Fibroblast of skin of left biceps (primary cell): ENCODE measurements at places on chromosomes 12 and 14.

- DNase-seq: no peak
Observed at GRCh38 chr12:9344541-9344940, 136.3 kb upstream of the PZP start.

DNA sequence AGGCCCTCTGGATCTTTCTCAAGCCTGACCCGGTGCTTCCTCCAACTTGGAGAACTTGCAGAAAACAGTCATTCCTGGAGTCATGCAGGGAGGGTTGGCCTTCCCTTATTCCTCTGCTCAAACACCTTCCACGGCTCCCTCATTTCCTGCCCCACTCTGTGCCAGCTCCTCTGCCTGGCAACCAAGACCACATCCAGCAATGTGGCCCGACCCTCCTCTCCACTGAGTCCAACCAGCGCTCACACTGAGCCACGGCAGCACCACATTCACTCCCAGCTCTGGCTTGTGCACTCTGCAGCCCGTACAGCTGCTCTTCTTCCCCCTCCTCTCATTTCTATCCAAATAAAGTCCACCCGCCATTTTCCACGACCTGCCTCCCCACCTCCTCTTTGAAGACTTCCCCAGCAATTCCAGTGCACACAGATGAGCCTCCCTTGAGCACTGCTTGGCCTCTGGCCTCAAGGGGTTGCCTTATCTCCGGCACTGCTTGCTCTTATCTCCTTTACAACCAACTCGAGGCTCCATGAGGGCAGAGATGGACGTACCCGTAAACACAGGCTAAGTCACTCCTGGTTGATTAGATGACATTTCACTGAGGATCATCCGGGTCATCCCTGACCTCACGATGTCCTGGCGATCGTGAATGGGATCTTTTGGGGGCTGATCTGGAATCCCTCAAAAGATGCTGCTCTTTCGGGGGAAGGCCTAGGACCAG, 5.4 kb downstream of the PGF start:
- no peak for DNase-seq

DNA sequence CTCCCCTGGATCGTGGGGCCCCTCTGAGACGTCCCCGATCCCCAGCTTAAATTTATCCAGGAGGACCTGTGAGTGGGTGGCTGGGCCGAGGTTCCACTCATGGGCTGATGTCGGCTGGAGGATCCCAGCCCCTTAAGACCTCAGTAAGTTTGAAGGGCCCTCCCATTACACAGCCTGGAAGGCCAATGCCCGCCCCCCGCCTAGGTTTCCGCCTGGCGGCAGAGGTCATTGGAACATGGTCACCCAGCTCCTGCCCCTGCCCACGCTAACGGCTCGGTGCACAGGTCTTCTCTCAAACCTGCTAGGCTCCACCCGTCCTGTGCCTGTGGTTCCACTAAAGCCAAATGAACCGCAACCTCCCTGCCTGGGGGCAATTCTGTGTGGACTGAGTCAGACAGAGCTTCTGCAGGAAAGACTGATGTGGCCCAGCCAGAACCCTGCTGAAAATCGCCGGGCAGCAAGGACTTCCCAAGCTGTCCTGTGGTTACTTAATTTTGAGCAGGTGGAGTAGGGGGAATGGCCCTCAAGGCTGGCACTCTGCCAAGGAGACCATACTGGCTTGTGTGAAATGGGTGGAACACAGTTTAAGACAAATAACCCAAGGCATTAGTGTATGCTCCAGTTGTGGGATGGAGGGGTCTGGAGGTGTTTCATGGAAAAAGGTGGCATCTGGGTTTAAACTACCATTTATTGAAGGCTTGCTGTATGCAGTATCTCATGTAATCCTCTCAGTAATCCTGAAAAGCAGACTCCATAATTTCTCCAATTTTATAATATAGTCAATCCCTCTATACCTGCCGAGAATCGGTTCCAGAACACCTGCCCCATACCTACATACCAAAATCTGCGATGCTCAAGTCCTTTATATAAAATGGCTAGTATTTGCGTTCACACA, 903 bp upstream of the NT5DC3 start:
- DNase-seq: no peak

DNA sequence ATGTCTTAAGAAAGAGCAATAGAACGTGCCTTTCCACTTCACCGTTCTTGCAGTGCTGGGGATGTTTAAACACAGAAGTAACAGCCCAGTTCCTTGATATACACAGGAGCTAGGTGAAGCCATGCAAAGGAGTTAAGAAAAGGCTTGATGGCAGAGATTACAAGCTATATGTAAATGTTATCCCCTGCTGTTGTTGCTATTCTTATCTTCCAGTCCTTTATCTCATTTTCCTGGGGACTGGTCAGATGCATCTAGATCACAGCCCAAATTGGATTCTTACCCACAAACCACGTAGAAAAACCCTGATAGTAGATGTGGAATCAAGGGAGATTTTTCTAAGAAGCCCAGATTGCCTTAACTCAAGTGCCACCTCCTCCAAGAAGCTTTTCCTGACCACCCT, 5.5 kb downstream of the ASCL1 start:
- DNase-seq: no peak

DNA sequence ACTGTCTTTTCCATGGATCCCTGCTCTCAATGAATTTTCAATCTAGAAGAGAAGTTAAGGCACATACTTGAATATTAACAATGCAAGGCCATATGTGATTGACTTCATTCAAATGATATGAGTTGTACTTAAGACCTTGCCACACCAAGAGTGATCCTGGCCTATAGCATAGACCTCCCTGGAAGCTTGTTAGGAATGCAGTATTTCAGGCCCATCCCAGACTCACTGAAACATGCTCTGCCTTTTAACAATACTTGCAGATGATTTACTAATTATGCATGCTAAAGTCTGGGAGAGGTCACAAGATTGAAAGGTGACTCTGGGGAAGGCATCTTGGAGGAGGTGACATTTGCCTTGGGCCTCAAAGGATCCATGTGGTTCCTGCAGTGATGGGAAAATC, 43.2 kb downstream of the RFX4 start:
- DNase-seq: no peak

GRCh38 chr12:52310622-52311284, 10.4 kb downstream of the KRT83 start:
- DNase-seq: no peak

GRCh38 chr14:103496776-103497175, 25.9 kb downstream of the CKB start:
- no peak for DNase-seq

DNA sequence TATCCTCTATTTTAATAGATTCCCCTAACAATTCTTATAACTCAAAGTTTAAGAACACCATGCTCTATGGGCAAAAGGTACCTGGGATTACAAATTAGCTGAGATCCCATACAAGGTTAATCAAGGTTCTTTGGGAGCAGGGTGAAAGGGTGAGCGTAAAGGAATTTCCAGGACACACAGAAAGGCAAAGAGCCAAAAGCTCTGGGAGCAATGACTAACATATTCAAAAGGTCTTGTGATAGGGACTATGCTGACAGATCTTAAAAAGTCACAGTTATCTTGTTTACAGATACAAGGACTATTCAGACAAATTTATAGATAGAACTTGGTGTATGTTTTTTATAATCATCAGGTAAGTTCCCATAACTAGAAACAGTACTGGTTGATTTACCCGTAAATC, 19.5 kb upstream of the PPFIBP1 start:
- DNase-seq: no peak

DNA sequence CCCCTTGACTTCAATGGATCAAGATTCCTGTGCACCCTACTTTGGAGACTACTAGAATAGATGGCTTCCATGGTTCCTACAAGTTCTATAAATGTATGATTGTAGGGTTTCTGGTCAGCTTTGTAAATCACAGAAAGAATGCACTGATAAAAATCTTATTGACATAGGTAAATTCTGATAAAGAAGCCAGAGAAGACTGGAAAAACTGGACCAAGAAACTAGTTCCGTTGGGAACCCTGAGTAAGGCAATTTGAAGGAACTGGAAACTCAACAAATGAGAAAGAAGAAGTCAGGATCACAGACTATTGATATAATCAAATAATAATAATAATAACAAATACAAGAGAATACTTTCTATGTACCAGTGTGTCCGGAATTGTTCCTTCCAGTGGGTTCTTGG, 15.4 kb upstream of the MGST1 start:
- no peak for DNase-seq

GRCh38 chr14:26261368-26262122, 336.3 kb downstream of the NOVA1 start:
- no peak for DNase-seq

DNA sequence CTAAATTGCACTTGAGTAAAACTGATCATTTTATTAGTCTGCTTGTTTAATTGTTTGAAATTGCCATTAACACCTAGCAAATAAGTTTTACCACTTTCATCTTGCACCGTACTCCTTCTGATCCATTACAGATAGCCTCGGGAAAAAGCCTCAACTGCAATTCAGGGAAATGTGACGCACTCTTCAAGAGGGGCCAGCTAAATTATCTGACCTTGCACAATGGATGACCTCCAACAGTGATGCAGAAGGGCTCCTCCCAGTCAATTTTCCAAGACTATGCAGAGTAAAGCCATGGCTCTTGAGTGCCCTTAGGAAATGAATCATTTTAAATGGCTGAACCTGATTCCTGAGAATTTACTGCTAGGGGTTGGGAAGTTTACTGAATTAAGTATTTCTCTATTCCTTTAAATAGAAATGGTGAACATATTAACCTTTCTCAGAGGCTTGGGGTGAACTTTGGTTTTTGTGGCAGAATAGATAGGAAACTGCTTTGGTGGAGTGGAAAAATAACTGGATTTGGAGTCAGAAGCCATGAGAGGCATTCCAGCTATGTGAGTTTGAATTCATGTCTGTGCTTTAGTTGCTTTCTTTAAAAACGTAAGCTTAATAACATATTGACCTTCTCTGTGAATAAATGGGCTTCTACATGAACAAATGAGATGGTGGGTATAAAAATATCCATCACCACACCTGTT, 64.8 kb upstream of the OVCH1 start:
- DNase-seq: no peak

GRCh38 chr12:53817021-53817389, 65.2 kb upstream of the CISTR start:
- DNase-seq: no peak

DNA sequence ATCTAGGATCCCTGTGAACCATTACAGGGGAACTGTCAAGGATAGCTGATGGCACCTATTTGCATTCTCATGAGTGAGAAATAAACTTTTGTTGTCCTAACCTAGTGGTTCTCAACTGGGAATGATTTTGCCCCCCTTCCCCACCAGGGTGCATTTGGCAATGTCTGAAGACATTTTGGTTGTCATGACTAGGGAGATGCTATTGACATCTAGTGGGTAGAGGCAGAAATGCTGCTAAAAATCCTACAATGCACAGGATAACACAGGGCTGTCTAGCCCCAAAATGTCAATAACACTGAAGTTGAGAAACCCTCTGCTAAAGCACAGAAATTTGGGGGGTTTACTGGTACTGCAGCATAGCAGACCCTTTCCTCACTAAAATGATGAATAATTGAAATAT, 140.9 kb upstream of the SRRM4 start:
- DNase-seq: no peak

DNA sequence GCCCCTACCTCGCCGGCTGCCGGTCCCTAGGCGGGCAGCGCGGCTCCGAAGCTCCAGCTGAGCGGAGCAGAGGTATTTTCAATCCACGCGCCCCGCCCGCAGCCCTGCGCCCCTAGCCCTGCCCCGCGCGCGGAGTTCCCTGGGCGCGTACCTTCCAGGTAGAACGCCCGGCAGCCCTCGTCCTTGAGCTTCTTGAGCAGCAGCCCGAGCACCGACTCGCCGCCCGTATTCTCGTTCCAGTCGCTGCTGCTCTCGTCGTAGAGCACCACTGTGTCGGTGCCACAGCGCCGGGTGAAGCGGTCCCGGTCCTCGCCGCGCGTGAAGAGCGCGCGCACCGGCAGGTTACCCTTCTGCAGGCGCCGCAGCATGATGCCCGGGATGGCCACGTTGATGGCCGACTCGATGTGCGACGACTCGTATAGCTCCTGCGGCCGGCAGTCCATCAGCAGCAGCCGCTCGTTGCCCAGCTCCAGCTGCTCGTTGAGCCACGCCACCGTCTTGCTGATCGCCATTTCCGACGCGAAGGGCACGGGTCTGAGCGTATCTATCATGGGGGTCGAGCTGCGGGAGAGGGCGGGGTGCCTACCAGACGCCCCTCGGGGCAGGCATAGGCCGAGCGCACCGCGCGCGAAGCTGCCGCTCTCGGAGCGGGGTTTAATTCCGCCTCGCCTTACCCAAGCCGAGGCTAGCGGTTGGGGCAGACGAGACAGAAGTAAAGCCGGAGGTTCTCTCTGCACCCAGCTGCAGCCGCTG, 636 bp downstream of the DUSP6 start:
- DNase-seq: no peak

GRCh38 chr14:85463512-85463911, 66.4 kb upstream of the FLRT2 start:
- no peak for DNase-seq

DNA sequence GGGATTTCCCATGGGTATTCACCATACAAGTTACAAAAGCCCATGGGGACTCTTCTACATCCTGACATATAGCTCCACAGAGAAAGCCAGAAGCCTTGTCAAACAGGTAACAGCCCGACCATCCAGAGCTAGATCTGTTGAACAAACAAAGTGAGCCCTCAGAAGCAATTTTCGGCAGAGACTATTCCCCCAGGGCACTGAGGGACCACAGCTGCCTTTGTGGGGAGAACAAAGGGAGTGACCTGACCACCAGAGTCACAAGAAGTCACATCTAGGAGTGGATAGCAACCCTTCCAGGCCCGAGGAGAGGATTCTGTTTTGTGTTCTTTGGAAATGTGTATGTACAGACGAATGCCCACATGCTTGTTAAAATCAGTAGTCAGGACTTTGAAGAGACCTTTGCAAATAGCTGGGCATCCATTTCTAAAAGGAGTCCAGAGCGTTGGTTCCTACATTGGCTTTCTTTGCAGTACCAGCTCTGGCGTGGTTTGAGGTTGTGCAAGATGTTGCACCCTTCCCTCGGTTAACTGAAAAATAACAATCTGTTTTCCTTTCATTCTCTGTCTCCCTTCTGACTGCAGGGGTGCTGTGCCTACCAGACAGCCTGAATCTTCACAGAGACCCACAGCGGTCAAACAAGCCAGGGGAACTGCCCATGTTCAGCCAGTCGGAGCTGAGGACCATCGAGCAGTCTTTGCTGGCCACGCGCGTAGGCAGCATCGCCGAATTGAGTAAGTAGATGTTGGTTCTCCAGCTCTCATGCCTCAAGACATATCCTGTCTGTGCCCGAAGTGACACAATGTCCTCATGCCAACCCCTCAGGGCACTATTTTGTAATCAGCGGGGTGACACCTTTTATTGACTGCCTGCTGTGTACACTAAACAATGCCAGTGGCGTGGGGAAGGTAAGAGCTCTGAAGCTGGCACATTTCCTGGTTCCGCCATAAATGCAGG, 165.4 kb upstream of the PWP1 start:
- no peak for DNase-seq

- DNase-seq: no peak
Observed at GRCh38 chr12:49678711-49679110, 28.5 kb downstream of the FMNL3 start.

DNA sequence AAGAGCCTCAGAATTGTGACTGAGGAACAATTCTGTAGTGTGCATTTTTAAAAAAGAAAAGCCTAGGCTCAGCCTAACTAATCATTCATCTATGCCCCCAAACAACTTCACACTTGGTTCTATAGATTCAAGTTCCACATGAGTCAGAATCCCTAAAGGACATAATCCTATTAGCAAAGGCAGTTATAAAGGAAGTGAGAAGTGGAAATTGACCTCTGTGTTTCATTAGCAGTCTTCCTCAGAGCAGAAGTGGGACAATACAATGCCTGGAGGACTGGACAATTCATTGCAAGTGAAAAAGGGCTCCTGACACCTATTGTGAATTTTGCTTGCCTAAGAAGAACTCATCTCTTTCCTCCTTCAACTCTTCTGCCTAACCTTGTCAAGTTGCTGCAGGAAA, 222.3 kb downstream of the PTPRO start:
- no peak for DNase-seq
